Endodermal cell (in vitro differentiated cells): ENCODE measurements at places on chromosomes 4 and X.
A peak's percentile ranks its signal among the peaks of the same experiment; 100 is the strongest.

- DNase-seq: no peak
Measured at GRCh38 chr4:122731676-122732075, 828 bp upstream of the BBS12 start.

- DNase-seq: no peak
Measured at GRCh38 chrX:105701310-105702052, 120.9 kb upstream of the NRK start.

GRCh38 chrX:153530411-153531129, 13.1 kb downstream of the ATP2B3 start:
- no peak for DNase-seq

DNA sequence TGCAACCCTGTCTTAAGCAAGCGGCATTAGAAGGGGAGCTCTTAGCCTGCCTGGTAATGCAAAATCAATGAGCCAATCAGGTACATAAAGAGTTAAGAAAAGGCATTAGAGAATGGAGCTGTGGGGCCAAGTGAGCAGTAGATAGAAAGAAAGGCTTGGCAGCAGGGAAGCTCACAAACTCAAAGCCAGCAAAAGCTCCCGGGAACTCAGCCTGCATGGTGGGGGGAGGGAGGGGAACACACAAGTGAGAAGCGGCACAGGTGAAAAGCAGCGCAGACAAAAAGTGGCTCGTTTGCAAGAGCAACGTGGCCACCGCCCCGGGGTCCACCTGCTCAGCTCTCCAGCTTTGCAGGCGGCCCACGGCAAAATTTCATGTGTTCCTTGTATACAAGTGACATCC, 818.5 kb downstream of the FAM133A start:
- peak; percentile 59 for DNase-seq

- peak; percentile 81 for DNase-seq
Measured at GRCh38 chr4:81470456-81471297, 1.0 kb downstream of the RASGEF1B start.
